ENCODE measurements at places on chromosomes 16 and 17.

GRCh38 chr16:48067388-48067787, 88.4 kb downstream of the ABCC12 start:
- no peak for DNase-seq

DNA sequence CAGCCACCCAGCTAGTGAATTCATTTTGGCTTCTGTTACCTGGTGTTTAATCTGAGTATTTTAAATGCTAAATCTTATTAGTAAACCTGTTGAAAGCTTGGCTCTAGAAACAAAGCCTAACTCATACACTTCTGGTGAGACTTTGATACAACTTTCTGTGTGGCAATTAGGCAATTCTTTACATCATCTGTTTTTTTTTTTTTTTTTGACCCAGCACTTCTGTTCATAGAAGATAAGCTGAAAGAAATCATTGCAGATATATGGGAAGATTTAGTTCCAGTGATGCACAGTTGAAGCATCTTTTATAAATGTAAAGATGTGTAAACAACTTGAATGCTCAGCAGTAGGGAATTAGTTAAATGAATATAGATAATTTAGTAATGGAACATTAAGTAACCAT, 21.7 kb upstream of the ABCC11 start:
- no peak for DNase-seq

- DNase-seq: no peak
These were observed 14.7 kb upstream of the JPH3 start for GRCh38 chr16:87587636-87588035.

- DNase-seq: no peak
These were observed 2.8 kb downstream of the PLA2G15 start for GRCh38 chr16:68247932-68248331.

DNA sequence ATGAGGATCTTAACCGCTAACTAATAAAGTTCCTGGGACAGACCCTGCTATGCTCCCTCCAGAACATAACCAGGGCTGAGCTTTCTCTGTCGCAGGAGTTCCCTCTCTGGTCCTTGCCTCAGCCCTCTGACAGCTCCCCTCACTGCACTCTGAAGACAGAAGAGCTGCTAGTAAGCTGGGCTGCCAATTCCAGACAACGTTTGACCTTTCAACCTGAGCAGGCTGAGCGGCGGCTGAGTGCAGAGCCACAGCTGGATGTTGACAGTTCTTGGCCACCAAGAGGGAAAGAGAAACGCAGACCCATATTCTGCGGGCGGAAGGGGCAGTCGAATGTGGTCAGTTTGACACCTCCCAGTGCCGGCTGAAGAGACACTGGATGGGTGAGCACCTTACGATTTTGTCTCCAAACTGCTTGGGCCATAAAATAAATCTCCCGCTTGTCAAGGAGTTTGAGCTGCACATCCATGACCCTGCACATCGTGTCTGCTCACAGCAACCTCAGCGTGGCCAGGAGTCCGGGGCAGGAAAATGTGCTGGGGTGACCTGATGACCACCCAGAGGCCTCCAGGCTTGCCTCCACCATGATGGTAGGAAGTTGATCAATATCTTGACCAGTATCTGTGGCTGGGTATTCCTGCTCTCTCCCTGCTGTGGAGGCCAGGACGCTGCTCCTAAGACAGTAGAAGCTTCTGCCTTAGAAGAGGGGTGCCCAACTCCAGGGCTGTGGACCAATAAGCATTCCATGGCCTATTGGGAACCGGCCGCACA, 209.2 kb downstream of the PARN start:
- no peak for DNase-seq

DNA sequence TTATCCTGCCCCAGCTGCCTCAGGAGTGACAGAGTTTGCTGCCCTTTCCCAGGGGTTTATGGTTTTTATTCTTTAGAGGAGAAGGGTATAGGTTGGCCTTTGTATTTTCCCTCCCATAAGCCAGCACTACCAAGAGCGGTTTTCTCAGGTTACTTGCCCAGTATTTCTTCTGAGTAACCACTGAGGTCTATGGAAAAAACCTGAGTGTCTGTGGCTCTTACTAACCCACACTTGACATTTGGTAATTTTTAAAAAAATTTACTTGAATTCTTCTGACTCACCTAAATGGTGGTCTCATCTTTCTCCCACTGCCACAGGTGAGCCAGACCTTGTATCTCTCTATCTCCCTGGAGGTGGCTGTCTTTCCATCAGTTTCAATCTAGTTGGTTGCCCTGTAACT, 6.0 kb downstream of the SLC7A6 start:
- DNase-seq: no peak

GRCh38 chr17:3316836-3317235, 18.7 kb upstream of the OR3A1 start:
- DNase-seq: no peak

DNA sequence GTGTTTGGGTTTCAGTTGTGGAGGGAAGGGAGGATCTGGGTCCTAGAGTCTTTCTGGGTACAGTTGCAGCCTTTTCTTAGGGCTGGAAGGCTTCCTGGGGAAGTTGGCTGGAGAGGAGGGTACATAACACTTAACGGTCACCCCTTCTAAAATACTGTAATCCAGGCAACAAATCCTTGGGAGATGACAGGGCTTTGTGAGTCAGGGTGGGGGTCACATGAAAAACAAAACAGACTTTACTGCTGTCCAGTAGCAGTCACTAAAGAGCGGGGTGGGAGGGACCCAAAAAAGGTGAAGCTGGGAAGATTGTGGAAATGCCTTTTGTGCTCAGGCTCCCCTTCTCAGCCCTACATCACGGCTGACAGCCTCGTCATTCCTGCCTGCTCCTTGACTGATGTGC, 6.3 kb downstream of the SAP30BP start:
- no peak for DNase-seq

- no peak for DNase-seq
These were observed 20.9 kb downstream of the RNF213 start for GRCh38 chr17:80281516-80281915.

Measured in NCI-H69 (cell line).